CD8-positive, alpha-beta T cell (primary cell): ENCODE measurements at places on chromosomes 1 and 21.

DNA sequence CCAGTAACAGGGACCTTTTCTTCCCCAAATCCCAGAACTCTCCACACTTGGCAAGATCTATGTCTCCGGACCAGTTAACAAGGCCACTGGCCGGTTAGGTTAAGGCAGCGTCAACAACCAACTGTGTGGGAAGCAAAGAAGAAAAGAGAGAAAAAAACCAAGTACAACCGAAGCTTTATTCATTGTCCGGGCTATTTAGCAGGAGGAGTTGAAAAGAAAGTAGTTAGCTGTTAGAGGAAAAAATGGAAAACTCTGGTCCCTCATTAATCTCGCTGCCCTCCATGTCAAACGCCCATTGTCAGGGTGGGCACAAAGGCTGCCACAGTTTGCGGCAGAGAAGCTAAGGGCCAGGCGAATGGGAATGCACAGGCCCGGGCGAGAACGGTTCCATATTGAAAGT lies 49.3 kb upstream of the GRIK3 start:
- no peak for DNase-seq

DNA sequence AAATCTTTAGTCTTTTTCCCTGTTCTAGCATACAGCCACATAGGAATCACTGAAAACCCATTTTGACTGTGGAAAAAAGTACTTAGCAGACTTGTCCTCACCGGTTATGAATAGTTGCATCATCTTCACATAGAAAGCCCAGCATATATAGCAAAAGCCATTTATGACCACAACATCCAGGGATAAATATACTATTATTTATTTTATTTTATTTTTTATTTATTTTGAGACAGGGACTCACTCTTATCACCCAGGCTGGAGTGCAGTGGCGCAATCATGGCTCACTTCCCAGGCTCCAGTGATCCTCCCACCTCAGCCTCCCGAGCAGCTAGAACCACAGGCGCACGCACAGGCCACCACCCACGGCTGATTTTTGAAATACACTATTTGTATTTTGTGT lies 175.3 kb downstream of the GALNT2 start:
- DNase-seq, result no peak

- no peak for DNase-seq
Observed at GRCh38 chr1:41855713-41856112, 63.0 kb downstream of the HIVEP3 start.

DNA sequence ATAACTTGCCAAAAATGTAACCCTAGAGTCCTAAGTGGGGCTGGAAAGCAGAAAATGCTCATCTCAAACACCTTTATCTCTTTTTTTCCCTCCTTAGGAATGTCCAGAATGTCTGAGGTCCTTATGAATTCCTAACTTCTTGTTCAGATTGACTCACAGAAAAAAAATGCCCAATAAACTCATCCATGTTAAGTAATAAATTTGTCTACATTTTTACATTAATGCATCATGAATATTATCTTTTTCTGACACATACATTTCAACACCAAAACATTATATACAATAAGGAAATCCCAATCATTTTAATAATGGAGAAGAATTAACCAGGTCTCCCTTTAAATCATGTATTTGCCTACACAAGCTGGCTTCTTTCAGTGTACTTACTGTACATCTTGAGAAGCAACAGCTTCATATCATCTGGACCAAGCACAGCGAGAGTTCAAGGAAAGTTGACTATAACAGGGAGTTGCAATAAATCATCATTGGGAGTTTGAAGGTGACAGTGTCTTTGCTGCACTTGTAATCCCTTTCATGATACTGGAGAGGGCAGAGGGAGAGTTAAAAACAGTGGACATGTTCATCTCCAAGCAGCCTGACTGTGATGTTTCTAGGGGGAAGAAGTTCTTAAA lies 565.2 kb downstream of the LTN1 start:
- no peak for DNase-seq

DNA sequence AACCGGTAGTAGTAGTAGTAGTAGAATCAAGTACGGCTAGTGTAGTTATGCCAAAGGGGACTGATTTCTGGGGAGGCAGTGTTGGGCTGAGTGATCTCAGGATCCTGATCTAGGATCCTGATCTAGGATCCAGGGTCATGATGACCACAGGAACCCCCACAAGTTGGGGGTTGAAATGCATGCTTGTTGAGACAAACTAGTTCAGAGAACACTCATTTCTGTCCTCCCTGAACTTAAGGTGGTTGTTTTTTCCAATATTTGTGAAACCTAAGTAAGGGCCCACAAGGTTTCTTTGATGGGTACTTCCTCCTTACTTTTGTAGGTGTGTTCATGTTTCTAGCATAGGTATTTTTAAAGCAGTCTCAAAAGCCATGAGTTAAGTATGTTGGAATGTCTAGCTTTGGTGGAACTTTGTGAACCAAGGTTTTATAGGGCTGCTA lies 33.9 kb upstream of the PDC start:
- DNase-seq, result no peak

DNA sequence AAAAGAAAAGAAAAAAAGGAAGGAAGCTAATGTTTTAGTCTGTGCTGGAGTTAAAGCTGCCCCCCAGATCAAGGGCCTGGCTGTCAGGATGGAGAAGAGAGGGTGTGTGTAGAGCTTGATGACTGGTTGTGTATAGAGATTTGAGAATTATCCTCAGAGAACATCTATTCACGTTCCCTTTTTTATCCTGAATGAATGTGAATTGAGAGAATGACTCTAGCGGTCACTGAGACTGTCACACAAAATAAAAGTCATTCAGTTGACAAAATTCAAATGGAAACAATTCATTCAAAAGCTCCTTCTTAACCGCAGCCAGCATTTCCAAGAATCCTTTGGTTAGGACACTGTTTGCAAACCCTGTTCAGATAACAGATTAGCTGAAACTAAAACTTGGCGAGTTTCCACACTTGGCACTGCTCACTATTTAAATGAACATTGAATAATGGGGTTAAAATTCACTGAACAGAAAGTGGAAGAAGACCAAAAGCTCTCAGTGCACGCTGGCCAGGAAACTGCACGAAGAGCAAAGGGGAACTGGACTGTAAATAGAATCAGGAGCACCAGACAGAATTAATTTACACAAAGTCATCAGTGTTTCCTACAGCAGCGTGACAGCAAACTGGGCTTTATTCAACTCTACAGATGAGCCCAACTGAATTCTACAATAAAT lies 13.6 kb upstream of the FAM89A start:
- DNase-seq, result no peak

DNA sequence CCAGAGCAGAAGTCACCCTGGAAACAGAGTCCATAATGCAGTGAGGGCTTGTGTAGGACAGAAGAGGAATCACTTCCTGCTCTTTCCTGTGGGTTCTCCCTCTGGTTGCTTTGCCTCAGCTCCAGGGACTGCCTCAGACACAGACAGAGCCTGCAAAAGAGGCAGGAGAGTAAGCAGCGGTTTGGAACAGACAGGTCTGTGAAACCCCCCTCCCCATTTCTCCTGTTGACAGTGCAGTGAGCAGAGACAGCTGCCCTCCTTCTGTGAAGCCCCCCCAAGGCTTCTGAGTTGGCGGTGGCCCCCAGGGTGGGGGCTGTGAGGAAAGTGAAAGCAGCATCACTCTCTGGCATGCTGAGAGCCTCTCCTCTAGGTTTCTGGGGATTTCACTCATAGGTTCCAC lies 53.0 kb downstream of the MAB21L3 start:
- no peak for DNase-seq

DNA sequence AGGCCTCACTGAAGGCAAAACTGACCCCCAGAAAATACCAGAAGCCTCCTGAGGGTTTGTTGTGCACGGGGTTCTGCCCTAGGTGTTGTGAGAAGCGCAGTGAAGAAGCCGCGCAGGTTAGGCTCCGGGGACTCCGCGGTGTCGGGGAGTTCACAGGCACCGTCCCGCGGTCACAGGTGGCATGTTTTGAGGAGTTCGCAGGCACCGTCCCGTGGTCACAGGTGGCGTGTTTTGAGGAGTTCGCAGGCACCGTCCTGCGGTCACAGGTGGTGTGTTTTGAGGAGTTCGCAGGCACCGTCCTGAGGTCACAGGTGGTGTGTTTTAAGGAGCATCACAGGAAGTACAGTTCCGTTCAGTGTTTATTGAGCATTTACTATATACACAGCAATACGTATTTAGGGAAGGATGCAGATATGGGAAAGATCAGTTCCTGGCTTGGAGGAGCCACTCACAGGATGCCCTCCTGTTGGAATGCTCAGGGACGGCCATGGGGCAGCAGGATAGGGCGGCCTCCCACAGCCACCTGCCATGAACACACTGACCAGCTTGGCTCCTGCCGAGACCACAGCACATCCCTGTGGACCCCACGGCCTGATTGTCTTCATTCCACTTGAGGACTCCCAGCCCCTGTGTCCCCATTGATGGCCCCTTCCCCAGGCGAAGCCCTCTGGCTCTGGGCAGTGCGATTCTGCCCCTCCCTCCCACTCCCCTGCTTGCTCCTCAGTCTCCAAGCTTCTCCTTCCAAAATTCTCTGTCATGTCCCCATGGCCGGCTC lies 86.0 kb upstream of the VAMP3 start:
- no peak for DNase-seq

DNA sequence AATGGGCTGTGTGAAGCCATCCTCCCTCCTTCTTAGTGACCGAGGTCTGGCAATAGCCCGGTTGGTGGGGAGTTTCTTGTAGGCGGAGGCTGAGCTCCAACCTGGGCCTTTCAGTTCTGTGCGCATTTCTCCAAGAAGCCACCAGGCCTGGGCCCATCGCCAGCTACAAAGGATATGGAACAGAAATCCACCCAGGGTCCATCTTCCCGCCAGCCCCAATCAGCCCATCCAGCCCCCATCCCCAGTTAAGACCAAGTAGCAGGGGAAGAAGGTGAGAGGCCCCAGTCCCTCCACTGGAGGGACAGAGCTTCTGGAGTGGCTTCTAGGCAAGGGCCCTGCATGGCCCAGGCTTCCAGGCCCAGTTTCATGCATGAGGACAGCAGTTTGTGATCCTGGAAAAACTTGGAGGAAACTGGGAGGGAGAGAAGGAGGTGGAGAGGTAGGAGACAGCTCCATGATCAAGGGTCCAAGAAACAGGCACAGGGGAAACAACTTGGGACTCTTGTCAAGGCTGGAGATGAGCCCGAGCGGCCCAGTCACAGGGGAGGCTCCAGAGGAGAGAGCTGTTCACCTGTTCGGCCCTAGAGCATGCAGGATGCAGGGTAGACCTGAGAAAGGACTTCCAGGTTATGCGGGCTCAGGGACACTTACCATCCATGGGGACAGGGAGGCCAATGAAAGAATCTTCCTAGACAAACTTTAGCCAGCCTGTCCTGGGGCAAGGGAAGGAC lies 261.2 kb downstream of the PTPRU start:
- no peak for DNase-seq

DNA sequence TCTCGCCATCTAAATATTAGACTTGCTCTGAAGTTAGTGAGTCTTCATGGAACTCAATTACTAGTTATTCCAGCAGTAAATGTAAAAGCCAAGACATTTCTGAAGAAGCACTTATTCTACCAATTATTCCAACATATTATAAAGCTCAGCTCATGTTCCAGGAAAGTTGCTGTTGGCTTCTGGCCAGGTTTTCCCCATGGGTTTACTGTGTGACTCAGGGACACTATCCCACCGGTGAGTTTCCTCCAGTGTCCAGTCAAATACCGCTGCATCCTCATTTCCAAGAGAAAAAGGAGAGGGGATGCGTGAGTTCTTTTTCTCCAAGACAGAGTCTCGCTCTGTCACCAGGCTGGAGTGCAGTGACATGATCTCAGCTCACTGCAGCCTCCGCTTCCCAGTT lies 9.2 kb upstream of the HHIPL2 start:
- no peak for DNase-seq

- no peak for DNase-seq
Observed at GRCh38 chr1:54701996-54702395, 13.7 kb upstream of the TTC4 start.

GRCh38 chr1:225710804-225711203 lies 57.9 kb upstream of the ENAH start:
- DNase-seq, result no peak

GRCh38 chr1:111604931-111605330 lies 14.7 kb upstream of the RAP1A start:
- no peak for DNase-seq

GRCh38 chr1:154349121-154349520 lies 23.8 kb downstream of the ATP8B2 start:
- DNase-seq, result no peak

DNA sequence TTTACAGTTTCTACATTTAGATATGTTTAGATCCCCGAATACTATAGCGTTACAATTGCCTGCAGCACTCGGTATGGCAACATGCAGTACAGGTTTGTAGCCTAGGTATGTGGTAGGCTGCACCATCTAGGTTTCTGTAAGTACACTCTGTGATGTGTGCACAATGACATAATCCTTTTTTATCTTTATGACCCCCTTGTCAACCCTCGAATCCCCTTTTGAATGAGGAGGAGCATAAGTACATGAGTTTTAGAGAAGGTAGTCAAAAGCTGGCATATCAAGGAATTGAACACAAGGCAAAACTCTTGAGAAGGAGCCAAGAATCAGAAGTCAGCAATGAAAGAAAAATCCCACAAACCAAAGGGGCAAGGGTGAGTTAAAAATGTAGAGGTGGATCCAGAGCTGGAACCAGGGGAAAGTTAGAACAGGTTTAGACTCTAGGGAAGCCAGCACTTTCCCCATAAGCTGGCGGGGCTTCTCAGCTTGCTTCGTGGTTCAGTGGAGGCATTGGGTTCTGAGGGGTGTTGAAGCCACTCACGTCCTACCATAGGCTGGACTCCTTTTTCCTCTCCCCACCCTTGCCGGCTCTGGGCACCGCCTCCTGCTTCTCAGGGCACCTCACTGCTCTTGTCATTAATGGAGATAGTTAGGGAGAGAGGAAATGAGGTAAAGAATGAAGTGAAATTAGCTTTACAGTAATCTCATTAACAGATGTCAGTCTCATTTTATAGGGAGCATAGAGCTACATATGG lies 31.3 kb downstream of the OLFML3 start:
- DNase-seq, result peak; percentile 14
